Retina (tissue), 1 donor: ENCODE measurements at places on chromosomes 5 and 9.

DNA sequence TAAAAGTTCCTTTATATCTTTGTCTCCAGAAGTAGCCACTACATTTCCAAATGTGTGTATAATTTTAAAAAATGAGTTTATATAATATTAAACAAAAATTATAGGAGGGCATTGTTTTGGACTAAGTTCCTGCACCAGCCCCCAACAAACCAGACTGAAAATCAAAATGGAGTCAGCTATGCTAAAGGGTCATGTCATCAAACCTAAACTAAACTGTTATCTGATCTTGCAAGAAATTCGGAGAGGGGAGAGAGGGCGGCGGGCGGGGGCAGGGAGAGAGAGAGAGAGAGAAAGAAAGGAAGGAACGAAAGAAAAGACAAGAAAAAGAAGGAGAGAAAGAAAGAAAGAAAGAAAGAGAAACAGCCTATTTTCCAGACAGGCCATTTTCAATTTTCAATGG lies 63.5 kb downstream of the DOCK2 start:
- DNase-seq, result no peak

- no peak for DNase-seq
These were observed 127.6 kb downstream of the SLIT3 start for GRCh38 chr5:169173372-169173771.

DNA sequence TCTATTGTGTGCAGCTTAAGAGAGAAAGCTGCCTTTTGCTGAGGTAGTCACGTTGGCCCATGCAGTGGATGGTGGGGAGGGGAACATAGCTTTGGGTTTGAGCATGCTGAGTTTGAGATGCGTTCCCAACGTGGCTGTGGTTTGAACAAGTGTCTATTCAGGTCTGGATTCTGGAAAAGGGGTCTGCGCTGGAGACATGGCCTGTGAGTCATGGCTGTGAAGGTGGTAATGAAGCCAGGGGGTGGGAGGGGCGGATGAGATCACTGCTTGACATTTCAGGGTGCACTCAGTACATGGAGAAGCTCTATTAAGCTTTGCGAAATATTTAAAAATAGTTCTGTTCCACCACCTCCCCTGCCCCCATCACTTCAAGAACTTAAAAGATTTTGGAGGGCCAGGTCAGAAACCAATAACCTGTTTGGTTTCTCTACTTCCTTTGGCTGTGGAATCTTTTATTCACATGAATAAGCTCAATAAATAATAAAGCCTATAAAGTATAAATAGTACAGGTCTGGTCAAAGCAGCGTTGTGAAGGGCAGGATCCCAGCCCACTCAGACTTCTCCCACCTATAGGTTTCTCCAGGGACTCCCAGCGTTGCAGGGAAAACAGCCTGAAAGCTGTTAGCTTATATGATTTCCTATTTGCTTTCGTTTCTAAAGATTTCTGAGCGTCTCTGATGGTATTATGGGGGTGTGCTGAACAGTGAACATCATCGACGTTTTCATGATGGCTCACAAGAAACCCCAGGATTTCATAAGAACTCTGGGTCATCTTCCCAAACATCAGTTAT lies 189.9 kb downstream of the NSG2 start:
- DNase-seq, result no peak

GRCh38 chr9:108478431-108479332 lies 377.1 kb downstream of the ACTL7B start:
- DNase-seq, result no peak

- no peak for DNase-seq
These were observed 5.8 kb downstream of the SPATA31E1 start for GRCh38 chr9:87888501-87888900.
